ACHN (cell line): ENCODE measurements at places on chromosomes 16 and 17.

DNA sequence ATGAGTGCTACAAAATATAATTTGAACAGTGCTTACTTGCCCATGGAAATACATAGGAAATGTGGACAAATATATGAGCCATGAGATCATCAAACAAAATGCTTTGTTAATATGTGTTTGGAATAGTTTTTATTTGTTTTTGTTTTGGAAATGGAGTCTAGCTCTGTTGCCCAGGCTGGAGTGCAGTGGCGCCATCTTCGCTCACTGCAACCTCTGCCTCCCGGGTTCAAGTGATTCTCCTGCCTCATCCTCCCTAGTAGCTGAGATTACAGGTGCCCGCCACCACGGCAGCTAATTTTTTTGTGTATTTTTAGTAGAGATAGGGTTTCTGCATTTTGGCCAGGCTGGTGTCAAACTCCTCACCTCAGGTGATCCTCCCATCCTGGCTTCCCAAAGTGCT is 2.8 kb downstream of the CNEP1R1 start:
- no peak for DNase-seq

- no peak for DNase-seq
Observed at GRCh38 chr17:27360507-27360906, 66.6 kb downstream of the WSB1 start.

DNA sequence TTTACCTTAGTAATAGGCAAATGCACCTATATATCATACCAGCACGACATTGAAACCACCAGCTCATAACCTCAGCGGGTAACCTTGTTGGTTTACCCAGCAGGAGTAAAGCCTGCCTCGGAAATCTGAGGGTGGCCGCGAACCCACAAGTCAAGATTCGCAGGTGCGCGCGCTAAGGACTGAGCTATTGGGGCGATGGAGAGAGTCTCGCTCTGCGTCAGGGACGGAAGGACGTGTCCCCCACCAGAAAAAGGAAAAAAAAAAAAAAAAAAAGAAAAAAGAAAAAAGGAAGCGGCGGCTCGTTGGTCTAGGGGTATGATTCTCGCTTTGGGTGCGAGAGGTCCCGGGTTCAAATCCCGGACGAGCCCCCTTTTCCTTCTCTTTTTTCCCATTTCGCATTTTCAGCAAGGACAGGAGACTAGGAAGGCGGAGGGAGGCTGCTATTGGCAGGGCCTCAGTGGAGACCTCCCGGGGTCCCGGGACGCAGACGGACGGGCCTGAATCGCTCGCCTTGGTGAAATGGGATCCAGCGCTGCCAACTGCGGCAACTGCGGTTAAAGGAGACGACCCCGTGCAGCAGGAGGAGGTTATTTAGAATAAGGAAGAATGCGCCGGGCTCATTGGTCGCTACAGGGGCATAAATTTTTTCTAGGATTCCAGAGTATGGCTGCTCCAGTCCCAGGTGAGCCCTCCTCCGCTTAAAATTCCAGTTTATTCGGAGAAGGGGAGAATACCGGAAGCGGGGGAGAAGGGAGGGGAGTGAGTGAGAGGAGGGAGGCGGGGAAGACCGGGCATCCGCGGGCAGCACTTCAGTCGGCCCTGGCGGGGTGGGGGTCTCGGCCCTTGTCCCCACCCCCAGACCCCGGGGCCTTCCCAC is at the start of gene OR1F1:
OR1F1 (plus strand) TSS at position 407 of the 877 bp plus-strand sequence.
- DNase-seq, result peak; percentile 69

DNA sequence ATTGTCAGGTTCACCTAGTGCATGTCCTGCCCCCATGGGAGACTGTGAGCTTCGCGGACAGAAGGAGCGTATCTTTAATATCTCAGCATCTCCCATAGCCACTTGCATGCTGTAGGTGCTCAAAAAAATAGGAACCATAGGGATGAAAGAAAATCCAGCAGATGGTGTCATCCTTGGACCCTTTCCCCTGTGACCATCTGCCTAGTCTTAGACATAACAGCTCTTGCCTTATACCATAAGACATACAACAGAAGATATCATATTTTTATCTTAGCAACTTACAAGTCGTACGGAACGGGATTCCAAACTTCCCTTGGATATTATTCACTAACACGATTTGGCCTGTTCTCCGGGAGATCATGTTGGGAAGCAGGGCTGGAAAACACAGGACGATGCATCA is 14.5 kb downstream of the DHRS7C start:
- DNase-seq, result no peak

DNA sequence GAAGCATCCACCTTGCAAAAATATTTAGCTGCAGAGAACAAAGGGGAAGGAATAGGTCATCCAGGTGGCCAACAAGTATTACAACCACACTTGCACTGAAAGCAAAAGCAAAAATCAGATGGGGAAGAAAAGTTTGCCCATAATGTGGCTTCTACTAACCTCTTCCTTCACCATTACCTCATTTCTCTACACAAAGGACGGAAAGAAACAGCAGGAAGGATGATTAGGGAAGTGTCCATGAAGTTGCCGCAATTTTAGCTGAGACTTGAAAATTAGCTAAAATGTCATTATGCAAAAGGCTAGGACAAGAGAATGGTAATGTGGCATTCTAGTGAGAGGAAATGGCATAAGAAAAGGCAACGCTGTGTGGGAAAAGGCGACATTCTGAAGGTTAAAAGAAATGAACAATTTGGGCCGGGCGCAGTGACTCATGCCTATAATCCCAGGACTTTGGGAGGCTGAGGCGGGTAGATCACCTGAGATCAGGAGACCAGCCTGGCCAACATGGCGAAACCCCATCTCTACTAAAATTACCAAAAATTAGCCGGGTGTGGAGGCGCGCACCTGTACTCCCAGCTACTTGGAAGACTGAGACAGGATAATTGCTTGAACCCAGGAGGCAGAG is 13.7 kb downstream of the KANSL1 start:
- DNase-seq, result no peak

DNA sequence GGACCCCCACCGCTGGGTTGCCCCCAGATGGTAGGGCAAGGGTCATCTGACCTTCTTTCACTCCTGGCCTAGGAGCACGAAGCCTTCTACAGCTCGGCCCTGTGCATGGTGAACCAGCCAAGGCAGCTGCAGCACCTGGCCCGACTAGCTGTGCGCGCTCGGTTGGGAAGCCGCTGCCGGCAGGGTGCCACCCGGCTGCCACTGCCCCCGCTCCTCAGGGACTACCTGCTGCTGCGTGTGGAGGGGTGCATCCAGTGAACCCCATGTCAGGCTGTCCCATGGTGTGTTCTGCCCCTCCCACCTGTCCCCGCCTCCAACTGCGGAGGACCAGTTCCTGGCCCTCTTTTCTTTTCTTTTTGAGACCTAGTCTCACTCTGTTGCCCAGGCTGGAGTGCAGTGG is 7.6 kb downstream of the ASB16 start:
- no peak for DNase-seq
